ENCODE measurements at places on chromosomes 12 and 14.
A peak's percentile ranks its signal among the peaks of the same experiment; 100 is the strongest.

DNA sequence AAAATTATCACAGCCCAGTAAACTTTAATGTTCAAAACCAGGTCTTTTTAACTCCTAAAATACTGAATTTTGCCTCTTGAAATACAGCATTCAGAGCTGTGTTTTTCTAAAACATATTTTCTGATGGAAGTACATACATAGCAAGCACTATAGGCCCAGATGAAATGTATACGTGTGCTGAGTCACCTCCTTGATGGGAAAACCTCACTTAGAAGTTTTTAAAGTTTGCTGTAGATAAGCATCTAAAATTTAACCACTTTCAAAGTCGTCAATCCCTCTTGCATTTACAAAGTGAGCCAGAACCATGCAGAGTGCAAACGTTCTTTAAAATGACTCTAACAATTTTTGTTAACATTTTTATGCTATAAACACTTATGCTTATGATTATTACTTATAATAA, 618.8 kb downstream of the RPS29 start:
- no peak for DNase-seq

DNA sequence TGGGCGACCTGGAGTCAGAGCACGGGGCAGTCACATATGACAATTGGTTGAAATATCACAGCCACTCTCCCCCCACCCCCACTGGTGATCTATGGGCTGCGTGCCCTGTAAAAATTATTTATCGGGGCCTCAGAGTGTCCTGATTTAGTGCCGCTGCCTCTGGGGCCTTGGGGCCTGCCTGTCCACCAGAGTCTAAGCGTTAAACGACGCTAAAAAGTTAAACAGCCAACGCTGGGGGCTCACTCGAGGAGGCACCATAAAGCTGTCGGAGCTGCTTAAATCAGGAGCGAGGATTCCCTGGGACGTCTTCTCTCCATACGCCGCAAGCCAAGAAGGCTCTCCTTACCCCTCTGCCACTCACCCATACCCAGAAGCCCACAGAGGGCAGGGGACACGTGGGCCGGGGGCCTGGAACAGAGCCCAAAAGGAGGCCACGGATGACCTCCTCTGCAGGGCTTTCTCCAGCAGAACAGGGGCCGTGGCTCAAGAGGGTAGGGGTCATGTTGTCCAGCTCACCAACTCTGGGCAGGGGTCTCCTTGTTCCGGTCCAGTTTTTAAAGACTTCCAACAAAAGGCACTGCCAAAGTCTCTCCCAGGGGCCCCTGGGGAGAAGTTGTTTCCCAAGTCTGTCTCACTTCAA, 42.2 kb downstream of the SMUG1 start:
- no peak for DNase-seq

GRCh38 chr12:57866308-57867019, 19.9 kb upstream of the CTDSP2 start:
- DNase-seq, result no peak

GRCh38 chr14:74834692-74835392, 41.1 kb downstream of the PROX2 start:
- no peak for DNase-seq

DNA sequence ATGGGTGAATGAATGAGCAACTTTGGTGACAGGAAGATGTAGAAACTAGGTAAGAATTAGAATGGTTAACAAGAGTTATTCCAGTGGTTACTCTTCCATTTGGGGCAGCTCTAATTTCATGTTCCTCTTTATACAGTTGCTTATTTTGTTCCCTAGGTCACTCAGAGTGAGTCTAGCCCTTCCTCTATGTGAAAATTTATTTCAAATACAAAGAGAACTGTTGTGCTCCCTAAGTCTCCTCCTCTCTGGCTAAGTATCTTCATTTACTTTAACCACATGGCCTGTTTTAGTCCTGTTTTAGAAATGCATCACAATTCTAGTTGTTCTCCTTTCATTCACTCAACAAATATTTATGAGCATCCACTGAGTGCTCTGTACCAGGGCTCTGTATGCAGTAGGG, 51.1 kb upstream of the HIF1A start:
- DNase-seq, result no peak

DNA sequence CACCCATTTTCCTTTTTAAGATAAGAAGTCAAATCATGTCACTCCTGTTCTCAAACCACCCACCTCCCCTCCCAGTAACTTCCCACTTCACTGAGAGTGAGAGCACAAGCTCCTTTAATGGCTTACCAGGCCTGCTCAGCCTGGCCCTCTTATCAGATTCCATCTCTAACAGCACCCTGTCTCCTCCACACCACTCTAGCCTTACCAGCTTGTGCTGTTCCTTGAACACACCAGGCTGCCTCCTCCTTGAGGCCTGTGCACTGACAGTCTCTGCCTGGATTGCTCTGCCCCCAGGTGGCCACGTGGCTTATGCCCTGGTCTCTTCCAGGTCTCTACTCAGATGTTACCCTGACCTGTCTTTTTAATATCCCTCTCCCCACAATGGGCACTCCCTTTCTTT, 40.1 kb upstream of the EVL start:
- DNase-seq, result peak; percentile 68

- DNase-seq, result no peak
Observed at GRCh38 chr12:81542065-81543010, 216.8 kb downstream of the PPFIA2 start.

- DNase-seq, result no peak
Observed at GRCh38 chr14:30210630-30211029, 283.0 kb upstream of the PRKD1 start.

- DNase-seq, result no peak
Observed at GRCh38 chr12:15580431-15580830, 208.8 kb downstream of the EPS8 start.

DNA sequence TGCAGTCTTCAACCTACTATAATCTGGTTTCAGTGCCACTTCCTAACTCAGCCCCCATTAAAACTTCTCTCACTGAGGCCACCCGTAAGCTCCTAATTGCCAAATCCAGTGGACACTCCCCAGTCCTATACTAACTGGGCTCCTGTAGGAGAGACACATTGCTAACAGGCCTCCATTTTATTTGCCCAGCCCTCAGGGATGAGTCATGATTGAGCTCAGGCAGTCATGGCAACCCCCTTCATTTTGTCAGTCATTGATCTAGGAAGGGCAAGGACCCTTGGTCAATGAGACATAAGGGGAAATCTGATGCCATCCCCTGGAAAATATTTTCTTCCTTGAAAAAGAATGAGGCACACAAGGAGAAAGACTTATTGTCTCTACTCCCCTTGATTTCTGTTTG, 70.1 kb upstream of the HIF1A start:
- no peak for DNase-seq

DNA sequence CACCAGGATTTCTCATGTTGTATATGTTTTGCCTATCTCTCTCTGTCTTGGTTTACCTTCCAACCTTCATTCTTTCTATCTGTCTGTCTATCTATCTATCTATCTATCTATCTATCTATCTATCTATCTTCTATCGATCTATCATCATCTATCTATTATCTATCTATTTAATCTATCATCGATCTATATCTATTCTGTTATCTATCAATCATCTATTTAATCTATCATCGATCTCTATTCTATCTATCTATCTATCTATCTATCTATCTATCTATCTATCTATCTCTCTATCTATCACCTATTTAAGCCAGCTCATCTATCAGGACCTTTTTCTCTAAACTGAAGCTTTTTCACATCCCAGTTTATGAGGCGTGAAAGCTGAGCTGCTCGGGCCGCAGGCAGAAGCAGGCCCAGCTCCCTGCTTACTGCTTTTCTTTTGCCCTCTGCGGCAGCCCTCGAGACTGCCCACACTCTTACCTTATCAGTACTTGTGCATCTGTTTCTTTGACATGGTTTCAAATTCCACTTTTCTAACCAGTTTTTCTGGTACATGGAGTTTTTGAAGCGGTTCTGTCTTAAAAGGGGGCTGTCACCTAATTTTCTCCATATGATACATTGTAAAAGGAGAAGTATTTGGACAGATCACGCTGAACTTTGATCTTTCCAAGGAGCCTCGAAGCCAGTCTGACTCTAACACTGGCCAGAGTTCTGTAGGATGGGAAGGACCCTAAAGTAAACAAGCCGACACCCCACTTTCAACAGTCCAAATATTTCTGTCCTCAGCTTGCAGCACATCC, 44.4 kb upstream of the GSG1 start:
- no peak for DNase-seq

DNA sequence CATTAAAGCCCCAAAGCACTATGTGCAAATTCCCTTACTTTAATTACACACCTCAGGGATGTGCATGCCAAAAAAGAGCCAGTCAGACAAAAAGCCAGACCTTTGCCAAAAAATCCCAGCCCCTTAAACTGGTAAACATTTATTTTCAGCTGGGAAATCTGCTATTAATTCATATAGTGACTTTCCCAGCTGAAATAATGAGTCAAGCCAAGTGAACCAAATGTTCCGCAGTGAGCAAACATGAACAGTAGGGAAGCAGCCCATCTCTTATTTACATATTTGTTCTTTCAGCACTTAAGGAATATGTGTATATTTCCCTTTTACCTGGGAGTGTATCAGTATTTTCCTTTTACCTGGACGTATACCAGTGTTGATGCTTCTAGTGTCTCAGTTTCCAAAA, 44.0 kb upstream of the OTX2 start:
- DNase-seq, result no peak

- DNase-seq, result no peak
Observed at GRCh38 chr12:1494856-1495255, 99.5 kb downstream of the FBXL14 start.

DNA sequence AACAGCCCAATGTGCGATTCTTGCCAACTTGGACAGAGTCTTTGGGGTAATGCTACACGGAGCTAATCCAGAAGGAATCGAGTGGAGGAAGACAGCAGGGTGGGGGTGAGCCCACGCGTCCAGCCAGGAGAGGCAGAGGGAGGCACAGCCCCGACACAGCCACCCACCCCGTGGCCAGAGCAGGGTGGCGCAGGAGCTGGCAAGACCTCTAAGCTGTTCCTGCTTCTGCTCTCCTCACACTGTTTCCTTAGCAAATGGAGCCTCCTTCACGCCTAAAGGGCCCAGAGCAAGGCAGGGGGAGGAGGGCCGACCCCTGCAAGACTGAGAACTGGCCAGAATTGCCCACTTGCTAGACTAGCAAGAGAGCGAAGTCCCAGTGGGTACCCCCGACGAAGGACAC, 91.5 kb downstream of the FBXL14 start:
- no peak for DNase-seq
